ENCODE measurements at places on chromosomes 3 and 15.
A peak's percentile ranks its signal among the peaks of the same experiment; 100 is the strongest.

DNA sequence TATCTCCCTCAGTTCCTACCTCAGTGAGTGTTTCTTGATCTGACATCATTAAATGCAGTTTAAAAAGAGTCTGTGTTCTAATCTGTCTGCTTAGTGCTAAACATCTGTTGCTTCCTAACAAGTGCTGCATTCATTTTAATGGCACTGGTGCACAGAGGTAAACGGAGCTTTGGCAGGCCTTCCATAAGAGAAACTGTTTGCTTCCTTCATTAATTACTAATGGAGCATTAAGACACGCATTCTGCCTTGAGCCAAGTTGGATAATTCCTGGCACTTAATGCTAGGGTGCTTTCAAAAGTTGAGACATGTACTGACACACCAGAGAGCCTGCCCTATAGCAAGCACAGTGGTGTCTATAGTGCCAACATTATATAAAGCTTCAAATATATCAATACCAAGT is 34.7 kb downstream of the SCG5 start:
- no peak for DNase-seq

GRCh38 chr3:129855832-129856419 is 37.6 kb downstream of the TMCC1 start:
- peak; percentile 66 for DNase-seq

- DNase-seq: no peak
Observed at GRCh38 chr15:89335298-89336041, 846 bp upstream of the POLG start.

DNA sequence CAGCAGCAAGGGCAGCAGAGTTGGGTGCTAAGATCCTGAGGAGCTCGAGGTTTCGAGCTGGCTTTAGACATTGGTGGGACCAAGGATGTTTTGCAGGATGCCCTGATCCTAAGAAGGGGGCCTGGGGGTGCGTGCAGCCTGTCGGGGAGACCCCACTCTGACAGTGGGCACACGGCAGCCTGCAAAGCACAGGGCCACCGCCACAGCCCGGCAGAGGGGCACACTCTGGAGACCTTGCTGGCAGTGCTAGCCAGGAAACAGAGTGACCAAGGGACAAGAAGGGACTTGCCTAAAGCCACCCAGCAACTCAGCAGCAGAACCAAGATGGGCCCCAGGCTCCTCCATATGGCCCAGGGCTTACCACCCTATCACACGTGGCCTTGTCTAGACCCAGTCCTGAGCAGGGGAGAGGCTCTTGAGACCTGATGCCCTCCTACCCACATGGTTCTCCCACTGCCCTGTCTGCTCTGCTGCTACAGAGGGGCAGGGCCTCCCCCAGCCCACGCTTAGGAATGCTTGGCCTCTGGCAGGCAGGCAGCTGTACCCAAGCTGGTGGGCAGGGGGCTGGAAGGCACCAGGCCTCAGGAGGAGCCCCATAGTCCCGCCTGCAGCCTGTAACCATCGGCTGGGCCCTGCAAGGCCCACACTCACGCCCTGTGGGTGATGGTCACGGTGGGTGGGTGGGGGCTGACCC is 18.8 kb downstream of the SEC61A1 start:
- no peak for DNase-seq

GRCh38 chr3:126154391-126155279 is 25.8 kb downstream of the ALDH1L1 start:
- no peak for DNase-seq

DNA sequence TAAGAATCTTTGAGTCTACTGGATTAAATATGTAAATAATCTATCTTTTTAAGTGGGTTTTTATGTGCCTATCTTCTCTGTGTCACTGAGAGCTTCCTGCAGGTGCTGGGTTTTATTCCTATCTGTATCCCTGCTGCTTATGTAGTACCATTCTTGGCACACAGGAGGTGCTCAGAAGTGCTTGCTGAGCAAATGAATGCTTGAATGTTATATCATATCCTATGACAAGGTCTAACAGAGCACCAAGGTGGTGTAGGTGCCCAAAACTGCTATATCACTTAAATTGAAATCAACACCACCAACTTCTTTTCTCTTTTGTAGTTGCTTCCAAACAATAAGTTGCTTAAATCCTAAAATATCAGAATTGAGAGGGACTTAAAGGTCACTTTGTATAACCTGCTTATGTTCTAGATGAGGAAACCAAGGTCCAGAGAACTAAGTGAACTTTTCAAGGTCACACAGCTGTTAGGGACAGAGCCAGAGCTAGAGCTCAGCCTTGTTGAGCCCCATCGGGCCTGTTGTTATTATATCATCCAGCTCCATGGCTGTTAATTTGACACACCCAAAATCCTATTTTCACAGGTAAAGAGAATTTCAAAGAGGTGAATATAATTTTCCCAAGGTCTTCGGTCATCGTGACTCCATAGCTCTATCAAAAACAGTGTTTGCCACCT is 46.0 kb downstream of the CCNL1 start:
- DNase-seq: no peak

DNA sequence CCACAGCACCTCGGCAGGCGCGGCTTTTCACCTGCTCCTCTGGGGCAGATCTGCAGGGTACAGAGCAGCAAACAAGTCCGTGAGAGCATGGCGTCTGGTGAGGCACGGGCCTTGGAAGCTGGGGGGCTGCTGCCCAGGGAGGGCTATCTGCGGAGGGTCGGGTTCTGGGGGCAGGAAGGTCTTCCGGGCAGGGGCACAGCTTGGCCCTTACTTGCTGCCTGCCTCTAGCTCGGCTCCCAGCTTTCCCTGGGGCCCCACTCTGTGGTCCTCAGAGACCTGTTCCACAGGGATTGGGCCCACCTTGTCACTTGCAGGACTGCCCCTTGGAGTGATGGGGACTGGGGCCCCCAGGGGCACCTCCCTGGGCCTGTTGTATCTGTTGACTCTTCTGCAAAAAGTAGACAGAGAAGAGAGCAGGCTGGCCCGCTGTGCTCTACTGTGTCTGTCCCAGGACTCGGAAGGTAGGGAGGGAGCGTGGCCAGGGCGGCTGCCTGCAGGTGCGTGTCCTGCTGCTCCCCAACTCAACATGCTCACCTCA is 84.1 kb downstream of the TBC1D2B start:
- DNase-seq: no peak

DNA sequence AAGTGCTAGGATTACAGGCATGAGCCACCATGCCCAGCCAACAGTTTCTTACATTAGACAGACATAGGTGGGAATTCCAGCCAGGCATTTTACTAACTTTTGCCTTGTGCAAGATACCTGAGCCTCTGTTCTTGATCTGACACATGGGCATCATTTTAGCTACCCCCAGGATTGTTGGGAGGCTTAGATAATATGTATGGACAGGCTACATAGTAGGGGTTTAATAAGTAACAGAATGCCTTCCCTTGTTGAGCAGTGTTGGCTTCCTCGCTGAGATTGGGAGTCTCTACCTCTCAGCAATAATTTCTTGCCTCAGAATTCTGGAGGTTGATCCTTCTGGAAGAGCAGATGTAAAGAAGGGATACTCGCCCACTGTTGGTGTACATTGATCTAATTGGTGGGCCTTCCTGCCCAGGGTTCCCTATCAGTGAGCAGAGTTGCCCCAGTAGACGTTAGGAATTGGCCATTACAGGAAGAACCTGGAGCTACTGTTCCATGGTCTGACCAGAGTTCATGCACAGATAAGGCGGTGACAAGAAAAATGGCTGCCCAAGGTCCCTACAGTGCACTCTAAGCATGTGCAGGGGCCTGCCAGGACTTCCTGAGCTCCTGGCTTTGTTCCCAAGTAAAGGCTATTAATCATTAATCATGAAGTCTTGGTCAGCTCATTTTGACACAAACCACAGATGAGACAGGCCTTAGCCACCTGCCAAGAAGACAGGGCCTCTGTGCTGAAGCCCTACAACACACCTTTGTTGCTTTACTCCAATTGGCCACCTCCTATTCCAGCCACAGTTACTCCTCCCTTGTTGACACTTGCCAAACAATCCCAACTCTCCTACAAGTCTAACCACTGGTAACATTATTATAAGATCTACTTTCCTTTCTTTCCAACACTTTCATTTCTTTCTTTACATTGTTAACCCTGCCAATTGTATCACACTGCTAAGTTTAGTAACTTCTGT is 5.0 kb upstream of the IL17RE start:
- peak; percentile 72 for DNase-seq

GRCh38 chr3:24867783-24868182 is 373.1 kb upstream of the THRB start:
- no peak for DNase-seq

GRCh38 chr3:128814060-128814459 is 65.4 kb upstream of the ACAD9 start:
- DNase-seq: no peak

DNA sequence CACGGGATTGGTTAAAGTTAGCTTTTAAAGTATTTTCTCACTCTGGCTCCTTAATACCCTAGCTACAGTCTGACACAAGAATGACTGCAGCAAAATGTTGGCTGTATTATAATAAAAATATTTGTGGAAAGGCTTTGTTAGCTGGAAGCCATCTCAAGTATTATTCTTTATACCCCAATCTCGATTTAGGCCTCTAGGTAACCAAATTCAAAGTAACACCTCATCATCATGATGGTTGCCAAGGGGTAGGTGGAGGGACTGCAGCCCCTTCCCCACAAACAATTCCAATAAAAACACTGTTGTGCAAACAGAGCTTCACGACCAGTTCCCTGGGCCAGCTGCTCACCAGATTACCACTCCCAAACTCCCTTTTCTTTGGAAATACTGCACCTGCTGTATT is 759 bp upstream of the GMPS start:
- no peak for DNase-seq

- no peak for DNase-seq
Observed at GRCh38 chr15:96690733-96691132, 360.2 kb downstream of the NR2F2 start.

- peak; percentile 16 for DNase-seq
Observed at GRCh38 chr3:183328164-183328563, 75.1 kb downstream of the B3GNT5 start.

DNA sequence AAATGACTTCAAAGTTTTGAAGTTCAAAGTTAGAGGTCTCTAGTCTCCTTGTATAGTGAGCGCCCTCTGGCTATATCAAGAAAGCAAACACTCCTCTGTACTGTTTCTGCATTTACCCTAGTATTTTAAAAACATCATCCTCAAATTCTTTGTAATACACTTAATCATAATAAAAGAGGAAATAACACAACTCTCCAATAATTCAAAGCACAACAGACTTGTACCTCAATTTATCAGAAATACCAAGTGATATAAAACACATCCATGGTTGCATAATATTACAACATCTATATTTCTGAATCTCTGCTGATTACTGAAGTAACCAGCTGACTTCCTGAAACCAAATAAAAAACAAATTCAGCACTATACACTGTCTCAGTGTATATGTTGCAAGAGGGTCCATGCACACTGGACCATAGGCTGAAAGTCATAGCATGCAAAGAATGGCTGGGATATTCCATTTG is 12.5 kb downstream of the PLOD2 start:
- DNase-seq: peak; percentile 80

DNA sequence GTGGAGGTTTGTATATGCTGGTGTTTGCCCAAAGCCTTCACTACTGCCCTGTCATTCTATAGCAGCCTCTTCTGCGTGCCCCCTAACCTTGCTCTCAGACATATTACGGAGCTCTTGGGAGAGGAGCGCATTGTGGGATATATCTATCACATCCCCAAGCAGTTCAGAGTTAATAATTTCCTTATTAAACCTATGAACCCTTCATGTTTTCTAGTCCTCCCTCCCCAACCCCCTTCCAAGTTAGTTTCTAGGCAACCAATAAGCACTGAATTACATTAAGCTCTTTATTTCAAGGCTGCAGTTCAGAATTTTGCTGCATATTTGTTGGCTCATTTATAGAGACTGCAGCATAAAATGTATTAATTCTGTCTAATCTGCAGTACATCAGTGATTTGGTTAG is 57.3 kb upstream of the GRM7 start:
- no peak for DNase-seq

- DNase-seq: no peak
Observed at GRCh38 chr15:93290618-93290946, 201.6 kb upstream of the RGMA start.

- DNase-seq: peak; percentile 58
Observed at GRCh38 chr15:63079947-63080626, 37.5 kb downstream of the TPM1 start.

DNA sequence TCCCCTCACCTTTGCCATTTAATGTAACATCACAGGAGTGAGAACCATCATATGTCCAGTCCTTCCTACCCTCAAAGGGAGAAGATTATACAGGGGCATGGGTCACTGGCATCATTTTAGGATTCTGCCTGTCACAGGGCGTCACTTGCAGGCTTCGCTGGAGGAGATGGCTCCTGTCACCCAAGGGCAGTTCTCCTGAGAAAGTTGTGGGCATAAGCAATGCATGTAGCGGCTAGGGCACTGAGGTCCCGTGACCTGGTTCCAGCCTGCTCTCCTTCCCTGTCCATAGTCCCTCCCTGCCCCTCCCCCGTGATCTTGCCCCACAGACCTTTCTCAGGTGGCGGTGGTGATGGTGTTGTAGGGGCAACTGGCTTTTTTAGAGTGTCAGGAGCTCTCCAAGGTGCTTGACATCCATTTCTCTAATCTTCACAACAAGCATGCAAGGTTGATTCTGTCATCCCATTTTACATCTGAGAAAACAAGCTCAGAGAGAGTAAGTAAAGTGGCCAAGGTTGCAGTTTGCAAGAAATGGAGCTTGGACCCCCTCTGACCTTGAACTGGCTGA is 241.5 kb upstream of the CTDSPL start:
- no peak for DNase-seq

GRCh38 chr3:128491941-128492670 is 895 bp downstream of the GATA2 start:
- DNase-seq: no peak

DNA sequence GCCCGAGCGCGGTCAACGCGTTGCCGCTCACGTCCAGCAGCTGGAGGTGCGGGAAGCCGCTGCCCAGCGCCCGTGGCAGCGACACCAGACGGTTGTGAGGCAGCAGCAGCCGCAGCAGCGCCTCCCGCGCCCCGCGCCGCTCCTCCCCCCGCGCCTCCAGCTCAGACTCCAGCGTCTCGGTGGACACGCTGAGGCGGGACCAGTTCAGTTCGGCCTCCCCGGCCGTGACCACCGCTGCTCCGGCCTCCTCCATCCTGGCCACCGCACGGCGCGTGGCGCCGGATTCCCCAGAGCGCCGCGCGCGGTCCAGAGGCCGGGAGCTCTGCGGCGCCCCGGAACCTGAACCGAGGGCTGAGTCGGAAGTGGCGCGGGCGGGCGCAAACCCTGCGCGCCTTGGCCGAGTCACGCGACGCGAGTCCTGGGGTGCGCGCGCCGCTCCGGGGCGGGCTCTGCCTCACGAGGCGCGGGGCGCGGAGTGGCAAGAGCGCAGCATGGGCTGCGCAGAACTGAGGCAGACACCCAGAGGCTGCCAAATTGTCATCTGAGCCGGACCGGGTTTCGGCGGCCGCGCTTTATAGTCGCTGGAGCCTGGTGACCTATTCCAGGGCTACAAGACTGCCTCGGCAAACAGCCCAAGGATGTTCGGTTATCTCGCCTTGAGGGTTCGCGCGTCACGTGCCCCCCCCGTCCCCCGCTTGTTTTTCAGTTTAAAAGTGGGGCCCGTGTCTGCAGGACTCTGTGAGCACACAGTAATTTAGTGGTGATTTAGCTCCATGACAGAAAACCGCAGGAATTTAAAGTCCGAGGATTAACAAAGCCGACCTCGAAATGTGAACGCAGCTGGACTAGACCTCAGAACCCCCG is at the start of gene LRRC58:
Gene LRRC58 (minus strand): TSS at position 364 of the 864 bp plus-strand sequence. CDS start 111 bp downstream, at position 253.
- DNase-seq: peak; percentile 93

- peak; percentile 86 for DNase-seq
Observed at GRCh38 chr3:16084887-16085286, 89.6 kb upstream of the GALNT15 start.

All from iris pigment epithelial cell (primary cell).